ENCODE measurements at places on chromosomes 5 and 9. TPM values are rescaled to one million over a fixed set of nuclear protein-coding genes. Genes with fewer than 3 reads are reported as not detected.

Gene PGGT1B
- polyA plus RNA-seq = 5.1 TPM

Gene EGFL7
- polyA plus RNA-seq = 103 TPM

Gene PFN3
- polyA plus RNA-seq = not detected

Gene PDGFRB
- 27.6 TPM for polyA plus RNA-seq

Gene TPD52L3
- polyA plus RNA-seq = not detected

Gene PKD2L2
- polyA plus RNA-seq = 0.08 TPM

Gene SURF4
- 185 TPM for polyA plus RNA-seq
